HS-27A (cell line): ENCODE measurements at places on chromosomes 4 and X.

DNA sequence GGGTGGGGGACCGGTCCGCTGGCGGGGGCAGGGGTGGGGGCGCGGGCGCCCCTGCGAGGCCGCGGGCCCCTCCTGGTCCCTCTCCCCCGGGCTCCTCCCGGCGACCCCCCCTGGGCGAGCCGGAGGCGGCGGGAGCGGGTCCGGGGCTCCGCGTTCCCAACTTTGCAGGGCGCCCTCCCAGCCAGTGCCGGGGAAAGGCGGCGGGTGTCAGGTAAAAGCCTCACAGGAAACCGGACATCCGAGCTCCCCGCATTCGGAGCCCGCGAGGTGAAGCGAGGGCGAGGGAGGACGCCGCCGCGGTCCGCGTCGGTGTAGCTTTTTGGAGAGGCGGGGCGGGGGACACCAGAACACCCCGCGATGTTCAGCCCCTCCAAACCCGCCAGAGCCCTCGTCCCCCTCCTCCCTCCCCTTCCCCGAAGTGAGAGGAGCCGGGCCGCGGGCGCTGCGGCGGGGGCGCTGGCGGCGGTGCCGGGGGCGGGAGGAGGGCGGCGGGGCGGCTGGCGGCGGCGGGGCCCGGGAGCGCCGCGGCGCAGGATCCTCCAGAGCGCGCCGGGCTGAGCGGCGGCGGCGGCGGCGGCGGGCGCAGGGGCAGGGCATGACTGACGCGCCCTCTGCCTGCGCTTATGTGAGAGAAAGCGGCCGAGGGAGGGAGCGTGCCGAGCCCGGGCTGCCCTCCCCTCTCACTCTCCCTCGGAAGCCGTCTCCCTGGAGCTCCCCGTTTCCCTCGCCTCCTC, at the start of gene VEGFC:
VEGFC (minus strand) TSS at position 597 of the 734 bp plus-strand sequence. CDS start 611 bp downstream, outside the sequence.
- no peak for DNase-seq

DNA sequence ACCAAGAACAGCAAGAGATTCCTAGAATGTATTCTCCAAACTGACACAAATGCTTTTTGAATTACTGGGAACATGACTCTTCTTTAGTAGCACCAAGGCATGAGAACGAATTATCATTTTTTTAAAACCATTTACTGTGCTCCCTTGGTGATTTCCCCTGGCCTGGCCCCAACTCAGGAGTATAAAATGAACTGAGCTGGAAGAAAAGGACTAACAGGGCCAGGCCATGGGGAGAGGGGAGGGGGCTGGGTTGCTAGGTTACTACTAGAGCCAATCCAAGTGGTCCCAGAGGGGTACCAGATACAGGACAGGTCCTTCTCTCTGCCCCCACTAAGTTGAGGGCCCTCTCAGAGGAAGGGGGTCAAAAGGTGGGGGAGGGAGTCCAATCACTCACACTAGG, 23.1 kb downstream of the SASH3 start:
- no peak for DNase-seq

DNA sequence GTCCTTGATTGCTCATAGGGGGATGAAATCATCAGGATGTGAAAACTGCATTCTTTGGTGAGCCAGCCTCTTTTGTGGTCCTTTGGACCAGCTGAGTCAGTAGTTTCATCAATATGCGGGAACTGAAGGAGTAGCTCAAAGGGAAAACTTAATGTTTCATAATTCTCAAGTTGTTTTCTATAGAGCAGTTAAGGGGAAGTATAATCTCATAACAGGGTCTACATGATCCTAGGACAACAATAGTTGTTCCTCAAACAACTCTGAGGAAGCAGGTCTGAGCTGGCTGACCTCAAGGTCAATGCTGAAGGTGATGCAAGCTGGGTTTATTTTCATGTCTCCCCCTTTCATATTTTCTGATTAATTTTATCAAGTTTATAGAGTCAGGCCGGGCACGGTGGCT, 36.1 kb upstream of the IRF2 start:
- DNase-seq, result no peak

- no peak for DNase-seq
Measured at GRCh38 chrX:129831091-129831885, 12.4 kb downstream of the ZDHHC9 start.

- no peak for DNase-seq
Measured at GRCh38 chr4:119682099-119682498, 53.5 kb upstream of the PDE5A start.

GRCh38 chrX:3549411-3549911, 164.0 kb downstream of the PRKX start:
- DNase-seq, result no peak

- DNase-seq, result peak; percentile 46
Measured at GRCh38 chrX:139720136-139720535, 12.2 kb upstream of the MCF2 start.

- DNase-seq, result no peak
Measured at GRCh38 chr4:84957514-84958420, 8.7 kb downstream of the WDFY3 start.

- DNase-seq, result no peak
Measured at GRCh38 chr4:147288512-147288911, 192.4 kb upstream of the EDNRA start.

DNA sequence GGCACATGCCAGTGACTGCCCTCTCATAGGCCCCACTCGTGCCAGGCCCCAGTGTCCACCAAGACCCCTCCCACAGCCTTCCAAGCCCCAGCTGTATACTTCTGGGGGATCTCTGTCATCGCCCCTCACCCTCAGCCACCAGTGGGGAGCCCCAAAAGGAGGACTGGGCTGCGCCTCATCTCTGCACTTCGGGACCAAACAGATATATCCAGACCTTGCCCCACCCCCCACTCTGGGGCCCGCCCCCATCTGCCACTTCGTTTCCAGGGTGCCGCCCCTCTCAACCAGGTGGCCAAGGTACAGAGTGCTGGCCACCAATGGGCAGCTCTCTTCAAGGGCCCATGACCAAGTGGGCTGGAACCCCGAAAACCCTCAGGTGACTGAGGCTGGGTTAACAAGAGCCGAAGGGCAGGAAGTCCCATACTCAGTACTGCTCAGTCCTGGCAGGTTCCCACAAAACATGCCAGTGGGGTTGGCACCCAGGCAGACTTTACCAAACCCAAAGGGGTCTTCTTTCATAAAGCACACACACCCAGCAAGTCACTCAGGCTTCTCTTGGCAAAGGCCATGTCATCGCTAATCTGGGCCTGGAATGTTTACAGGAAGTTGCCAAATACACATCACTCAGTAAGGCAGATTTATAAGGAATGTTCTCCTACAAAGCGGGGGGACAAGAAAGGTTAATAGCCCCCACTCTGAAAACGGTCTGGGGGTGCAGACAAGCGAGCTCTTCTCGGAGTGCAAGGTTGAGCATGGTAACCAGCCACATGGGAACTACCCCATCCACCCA, 4.4 kb downstream of the ZFYVE28 start:
- DNase-seq, result no peak
